Activated gamma-delta T cell treated with Interleukin-2 at 50 U/mL for 16 hours (primary cell): ENCODE measurements at places on chromosomes 13 and 19.

DNA sequence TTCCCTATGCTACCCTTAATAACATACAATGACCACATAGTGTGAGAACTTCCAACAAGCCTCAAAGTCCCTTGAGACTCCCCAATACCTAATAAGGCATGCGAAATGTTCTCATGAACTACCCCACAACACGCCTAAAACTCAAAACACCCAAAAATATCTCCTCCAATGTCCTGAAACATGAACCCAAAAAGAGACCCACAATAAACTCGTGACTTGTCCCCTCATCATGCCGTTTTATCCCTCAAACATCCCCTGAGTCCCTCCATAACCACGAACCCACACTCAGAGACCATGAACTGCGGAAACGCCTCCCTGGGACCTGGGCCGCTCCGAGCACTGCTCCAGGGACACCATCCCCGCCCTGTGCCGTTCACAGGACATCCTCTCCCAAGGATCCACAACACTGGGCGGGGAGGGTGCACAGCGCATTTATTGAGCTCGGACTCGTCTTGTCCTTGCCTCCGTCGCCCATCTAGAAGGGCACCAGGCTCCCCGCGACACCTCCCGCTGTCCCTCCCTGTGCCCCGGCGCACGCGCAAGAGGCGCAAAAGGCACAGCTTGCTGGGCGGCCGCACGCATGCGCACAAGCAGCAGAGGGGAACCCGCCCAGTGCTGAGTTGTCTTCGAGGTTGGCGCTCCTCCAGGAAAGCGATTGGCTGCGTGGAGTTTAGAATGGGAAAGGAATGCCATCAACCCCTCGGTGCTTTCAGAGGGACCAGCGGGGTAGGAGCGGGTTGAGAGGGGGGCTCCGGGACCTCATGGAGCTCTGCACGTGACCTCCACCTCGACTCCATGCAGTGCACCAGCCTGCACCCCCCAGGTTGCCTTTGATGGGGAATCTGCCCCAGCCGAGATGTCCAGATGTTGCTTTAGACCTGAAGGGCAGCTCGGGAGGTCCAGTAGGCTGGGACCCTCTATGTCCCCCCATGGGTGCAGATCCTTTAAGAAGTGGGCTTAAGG, 8.8 kb downstream of the FXYD3 start:
- peak; percentile 81 for DNase-seq

GRCh38 chr19:12092065-12092867, 27.7 kb downstream of the ZNF844 start:
- DNase-seq: peak; percentile 22

DNA sequence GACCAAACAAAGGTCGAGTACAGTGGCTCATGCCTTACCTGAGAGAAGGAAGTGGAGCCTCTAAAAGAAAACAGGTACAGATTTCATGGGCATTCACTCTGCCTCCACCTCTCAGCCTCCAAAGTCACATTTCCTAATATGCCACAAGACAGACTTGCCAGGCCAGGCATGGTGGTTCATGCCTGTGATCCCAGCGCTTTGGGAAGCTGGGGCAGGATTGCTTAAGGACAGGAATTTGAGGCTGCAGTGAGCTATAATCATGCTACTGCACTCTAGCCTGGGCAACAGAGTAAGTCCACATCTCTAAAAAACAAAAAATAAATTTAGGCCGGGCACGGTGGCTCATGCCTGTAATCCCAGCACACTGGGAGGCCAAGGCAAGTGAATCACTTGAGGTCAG, 10.9 kb upstream of the DNMT1 start:
- DNase-seq: no peak

DNA sequence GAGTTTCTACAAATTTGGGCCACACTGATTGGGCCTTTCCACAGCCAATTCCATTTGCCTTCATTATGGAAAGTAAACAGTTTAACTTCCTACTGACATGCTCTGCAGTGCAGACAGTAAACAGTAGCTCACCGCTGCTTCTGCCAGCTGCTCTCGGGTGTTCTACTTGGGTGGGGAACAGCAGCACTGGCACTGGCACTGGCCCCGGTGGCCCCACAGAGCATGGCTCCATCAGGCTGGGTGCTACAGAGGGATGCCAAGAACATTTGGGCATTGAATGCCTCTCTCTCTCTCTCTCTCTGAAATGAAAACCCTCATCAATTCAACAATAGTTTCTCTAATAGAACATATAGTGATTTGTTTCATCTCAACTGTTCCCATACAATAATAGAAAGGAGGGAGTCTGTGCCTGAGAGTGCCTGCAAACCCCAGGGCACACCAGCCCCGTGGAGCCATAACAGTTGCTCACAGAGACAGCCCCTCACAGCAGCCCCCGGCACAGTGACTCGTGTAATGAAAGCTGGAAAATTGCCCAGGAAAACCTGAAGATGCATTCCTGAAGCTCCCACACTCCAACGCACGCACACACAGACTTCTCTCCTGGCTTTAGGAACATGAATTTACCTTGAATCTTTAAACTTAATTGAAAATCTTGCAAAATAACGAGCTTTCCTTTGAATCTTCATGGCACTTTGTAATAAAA, 38.2 kb upstream of the GJB6 start:
- no peak for DNase-seq

GRCh38 chr13:60398379-60398891, 1.4 kb downstream of the TDRD3 start:
- no peak for DNase-seq

- no peak for DNase-seq
Observed at GRCh38 chr13:90448466-90449037, 898.9 kb upstream of the MIR17HG start.

GRCh38 chr19:10417541-10418234, 2.6 kb upstream of the PDE4A start:
- no peak for DNase-seq

- DNase-seq: no peak
Observed at GRCh38 chr13:73451221-73452029, 392.6 kb downstream of the KLF5 start.
